ENCODE measurements at places on chromosomes 16 and 17.
A peak's percentile ranks its signal among the peaks of the same experiment; 100 is the strongest.

- H3K27me3 ChIP-seq = no peaks in the 10 kb centered on the region
- no peak overlapping the region for H3K4me3 ChIP-seq
- no peaks in the 10 kb centered on the region for H3K36me3 ChIP-seq
- no peaks in the 10 kb centered on the region for H3K4me1 ChIP-seq
These were observed 37.4 kb upstream of the GNA13 start for GRCh38 chr17:65093930-65094329.

DNA sequence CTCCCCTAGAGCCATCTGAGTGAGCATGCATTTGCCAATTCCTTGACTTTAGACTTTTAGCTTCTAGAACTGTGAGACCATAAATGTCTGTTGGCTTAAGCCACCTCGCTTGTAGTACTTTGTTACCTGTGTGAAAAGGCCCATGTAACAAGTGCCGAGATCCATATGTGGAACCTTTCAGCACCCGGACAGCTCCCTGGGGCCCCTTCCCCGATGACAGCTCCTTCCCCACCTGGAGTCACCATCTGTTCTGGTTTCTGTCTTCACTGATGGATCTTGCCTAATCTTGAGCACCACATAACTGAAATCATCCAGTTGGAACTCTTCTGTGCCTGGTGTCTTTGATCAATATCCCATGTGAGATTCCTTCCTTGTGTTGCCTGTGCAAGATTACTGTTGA, 78.9 kb upstream of the EEF2KMT start:
- no peak overlapping the region for H3K4me3 ChIP-seq
- H3K27me3 ChIP-seq = no peaks in the 10 kb centered on the region
- no peak overlapping the region for H3K27ac ChIP-seq
- no peaks in the 10 kb centered on the region for H3K4me1 ChIP-seq

GRCh38 chr16:11310634-11310977, 29.5 kb upstream of the PRM1 start:
- no peaks in the 10 kb centered on the region for H3K27me3 ChIP-seq
- no peak overlapping the region for H3K27ac ChIP-seq
- no peak for DNase-seq
- peaks cover 34% of the 10 kb centered on the region for H3K4me1 ChIP-seq
- no peaks in the 10 kb centered on the region for H3K36me3 ChIP-seq

- H3K27me3 ChIP-seq = no peaks in the 10 kb centered on the region
- no peak for DNase-seq
- peak overlapping the region; percentile 70 for H3K27ac ChIP-seq
These were observed 1.1 kb downstream of the MLYCD start for GRCh38 chr16:83899978-83900377.

DNA sequence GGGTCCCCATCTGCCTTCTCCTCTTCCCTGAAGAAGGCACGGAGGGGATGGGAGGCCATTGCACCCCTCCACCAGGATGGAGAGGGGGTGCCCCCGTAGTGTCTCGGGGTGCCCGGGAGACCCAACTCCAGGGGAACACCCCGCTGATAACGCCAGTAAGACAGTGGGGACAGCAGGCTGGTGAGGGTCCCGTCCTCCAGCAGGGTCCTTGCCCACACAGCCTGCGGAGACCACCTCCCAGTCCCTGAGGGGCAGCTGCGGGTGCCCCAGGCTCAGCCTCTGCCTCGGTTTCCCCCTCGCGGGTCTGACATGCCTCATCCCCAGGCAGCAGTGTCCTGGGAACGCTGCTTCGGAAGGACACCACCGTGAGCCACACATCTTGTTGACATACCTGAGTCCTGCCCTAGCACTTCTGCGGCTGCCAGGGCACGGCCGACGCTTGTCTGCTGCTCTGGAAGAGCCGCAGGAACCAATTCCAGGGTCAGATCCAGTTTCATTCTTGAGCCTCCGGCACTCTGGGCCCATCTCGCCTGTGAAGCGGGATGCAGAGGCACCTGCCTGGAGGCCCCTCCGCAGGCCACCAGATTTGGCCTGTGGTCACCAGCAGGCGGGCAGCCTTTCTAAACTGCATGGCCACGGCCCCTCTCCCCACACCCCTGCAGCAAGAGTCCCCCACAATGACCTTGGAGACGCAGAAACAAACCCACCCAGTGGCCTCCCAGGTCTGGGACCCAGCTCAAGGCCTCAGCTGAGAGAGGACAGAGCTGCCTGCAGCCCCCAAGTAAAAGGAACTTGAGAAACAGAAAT, 39.9 kb upstream of the ZC3H18 start:
- no peaks in the 10 kb centered on the region for H3K4me1 ChIP-seq
- no peak overlapping the region for H3K27ac ChIP-seq
- H3K27me3 ChIP-seq = no peaks in the 10 kb centered on the region
- H3K36me3 ChIP-seq = no peaks in the 10 kb centered on the region
- no peak overlapping the region for H3K4me3 ChIP-seq

DNA sequence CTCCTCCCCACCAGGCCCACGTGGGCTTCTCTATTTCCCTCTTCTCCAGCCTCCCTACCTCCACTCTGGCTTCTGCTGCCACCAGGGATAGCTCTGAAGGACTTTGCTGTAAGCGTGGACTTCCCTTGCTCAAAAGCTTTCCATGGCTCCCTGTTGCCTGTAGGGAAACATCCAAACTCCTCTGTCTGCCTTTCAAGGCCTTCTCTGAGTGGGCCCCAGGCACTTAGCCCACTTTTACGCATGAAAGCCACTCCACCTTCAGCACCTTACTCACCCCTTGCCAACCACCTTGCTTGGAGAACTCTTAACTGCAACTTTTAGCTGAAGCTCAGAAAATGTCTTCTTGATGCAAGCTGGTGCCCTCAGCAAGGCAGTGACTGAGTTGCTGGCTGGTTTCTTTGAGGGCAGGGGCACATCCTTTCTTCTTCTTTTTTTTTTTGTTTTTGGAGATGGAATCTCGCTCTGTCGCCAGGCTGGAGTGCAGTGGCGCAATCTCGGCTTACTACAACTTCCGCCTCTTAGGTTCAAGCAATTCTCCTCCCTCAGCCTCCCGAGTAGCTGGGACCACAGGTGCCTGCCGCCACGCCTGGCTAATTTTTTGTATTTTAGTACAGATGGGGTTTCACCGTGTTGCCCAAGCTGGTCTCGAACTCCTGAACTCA, 52.0 kb upstream of the DLX4 start:
- H3K36me3 ChIP-seq = no peaks in the 10 kb centered on the region
- no peak overlapping the region for H3K27ac ChIP-seq
- DNase-seq = no peak

- H3K4me3 ChIP-seq = no peak overlapping the region
- peaks cover 22% of the 10 kb centered on the region for H3K4me1 ChIP-seq
- no peaks in the 10 kb centered on the region for H3K36me3 ChIP-seq
- H3K27me3 ChIP-seq = no peaks in the 10 kb centered on the region
- no peak overlapping the region for H3K27ac ChIP-seq
- peak; percentile 70 for DNase-seq
These were observed 4.4 kb upstream of the HIC1 start for GRCh38 chr17:2050300-2051060.

GRCh38 chr17:39927929-39928857, 661 bp downstream of the LRRC3C start:
- H3K4me1 ChIP-seq = peaks cover 41% of the 10 kb centered on the region
- no peak for DNase-seq
- peak overlapping the region; percentile 82 for H3K4me3 ChIP-seq
- peaks cover 3% of the 10 kb centered on the region for H3K36me3 ChIP-seq
- H3K27me3 ChIP-seq = no peaks in the 10 kb centered on the region
